Stimulated activated CD8-positive, alpha-beta memory T cell treated with anti-CD3 and anti-CD28 coated beads, Interleukin-7, amount 100 ng/mL, for 1 hour (primary cell): ENCODE measurements at places on chromosomes 7 and 10.

DNA sequence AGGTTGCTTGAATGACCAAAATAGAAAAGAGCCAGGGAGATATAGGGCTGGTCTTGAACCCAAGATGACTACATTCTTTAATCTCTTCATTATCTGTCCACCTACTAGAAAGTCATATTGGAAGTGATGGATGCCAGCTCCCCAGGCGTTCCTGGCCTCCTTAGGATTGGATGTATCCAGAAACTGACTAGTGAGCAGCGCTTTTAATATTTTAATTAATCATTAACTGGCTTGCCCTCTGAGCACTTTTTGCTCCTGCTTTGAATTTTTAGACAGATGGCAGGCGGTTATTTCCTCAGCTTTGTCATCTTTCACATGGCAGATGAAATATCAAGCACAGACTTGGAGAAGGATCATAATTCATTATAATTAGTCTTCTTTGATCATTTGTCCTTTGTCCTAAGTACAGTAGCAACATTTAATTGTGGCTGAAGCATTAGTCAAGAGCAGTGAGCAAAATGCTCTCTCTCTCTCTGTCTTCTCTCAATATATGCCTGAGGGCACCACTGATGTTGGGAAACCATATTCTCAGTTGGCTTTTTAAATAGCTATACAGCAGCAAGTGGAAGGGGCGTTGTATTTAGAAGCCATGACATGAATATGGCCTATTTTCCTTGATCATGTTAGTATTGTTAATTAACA, 588.0 kb downstream of the NRG3 start:
- no peak for DNase-seq

DNA sequence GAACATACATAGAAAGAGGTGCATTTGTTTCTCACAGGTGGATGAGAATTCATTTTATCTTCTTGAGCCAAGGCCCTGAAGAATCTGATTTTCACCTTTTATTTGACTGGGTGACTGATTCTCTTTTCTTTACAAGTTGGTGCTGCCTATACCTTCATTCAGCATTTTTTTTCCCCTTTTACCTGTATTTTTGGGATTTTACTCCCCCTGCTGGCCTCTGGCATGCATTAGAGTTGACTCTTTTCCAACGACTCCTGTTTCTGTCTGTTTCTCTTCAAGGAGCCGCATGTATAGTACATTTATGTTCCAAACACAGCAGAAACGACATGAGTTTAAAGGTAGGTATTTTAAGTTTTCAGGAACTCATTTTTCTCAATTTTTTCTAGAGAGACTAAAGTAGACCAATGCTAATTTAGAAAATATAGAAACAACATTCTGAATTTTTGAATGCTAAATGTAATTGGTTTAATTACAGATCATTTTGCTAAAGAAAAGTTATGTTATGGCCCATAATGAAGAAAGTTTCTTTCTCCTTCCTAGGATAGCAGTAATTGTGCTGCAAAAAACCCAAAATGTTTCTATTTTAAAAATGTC, 149.8 kb upstream of the HDAC9 start:
- no peak for DNase-seq

DNA sequence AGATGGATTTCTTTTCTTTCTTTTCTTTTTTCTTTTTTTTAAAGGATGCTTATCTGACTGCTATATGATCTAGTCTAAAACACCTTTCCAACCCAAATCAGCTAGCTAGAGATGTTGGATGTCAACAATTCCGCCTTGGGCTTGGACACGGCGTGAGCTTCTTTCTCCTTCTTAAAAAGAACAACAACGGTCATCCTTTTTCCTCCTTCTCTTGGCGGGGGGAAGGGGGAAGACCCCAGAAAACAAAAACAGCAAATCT, 1.0 kb downstream of the BEND7 start:
- DNase-seq, result no peak

- DNase-seq, result no peak
Measured at GRCh38 chr10:59227136-59227673, 50.8 kb downstream of the PHYHIPL start.

DNA sequence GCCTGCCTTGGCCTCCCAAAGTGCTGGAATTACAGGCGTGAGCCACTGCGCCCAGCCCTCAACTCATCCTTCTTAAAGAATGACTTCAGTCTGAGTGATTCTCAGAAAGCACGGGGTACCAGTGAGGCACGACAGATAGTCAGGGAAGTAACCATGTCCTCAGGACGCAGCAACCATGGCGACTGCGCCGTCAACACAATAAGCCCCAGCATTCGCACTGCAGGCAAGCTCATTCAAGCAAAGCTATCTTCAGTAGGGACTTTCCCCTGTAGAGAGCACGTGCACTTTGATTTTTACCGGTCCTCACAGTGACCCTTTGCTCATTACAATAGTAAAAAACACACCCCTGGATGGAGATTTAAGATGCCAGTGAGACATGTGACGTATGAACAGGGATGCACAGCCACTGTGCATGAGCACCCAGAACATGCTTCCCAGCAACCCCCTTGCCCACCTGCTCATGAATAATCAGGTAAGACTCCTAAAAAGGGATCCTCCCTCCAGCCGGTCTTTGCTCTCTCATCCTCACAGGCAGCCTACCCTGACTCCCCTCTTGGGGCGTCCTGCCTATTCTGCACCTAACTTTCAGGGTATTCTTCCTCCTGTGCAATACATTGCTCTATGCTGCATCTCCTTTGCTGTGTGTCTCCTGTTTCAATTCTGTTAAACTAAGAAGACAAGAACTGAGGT, 9.1 kb downstream of the WDR86 start:
- no peak for DNase-seq

DNA sequence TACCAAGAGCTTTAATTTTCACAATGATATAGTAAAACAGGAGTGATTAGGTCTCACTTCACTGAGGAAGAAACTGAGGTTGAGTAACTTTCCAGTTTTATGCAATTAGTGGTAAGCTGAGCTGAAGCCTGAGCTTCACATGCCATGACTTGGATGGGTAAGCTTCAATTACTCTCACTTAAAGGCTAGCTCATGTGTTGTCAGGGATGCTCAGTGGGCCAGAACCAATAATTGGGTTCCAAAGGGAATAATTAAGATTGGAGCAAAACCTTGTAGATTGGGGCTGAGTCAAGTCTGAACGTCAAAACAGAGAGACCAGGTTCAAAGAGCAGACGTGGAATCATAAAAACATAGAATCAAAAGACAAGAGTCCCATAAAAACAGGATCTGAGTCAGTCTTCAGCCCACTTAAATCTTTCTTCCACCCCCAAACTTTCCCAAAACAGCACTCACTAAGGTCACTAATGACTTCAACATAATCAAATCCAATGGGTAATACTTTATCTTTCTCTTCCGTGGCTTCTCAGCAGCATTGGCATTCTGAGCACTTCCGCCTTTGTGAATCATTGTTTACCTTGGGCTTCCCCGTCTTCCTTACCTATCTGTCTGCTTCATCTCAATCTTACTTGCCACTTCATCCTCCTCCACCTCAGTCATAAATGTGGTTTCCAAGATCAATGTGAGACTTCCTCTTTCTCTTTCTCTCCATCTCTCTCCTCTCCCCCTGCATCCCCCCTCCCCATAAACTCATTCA, 23.0 kb upstream of the EGFR start:
- no peak for DNase-seq

DNA sequence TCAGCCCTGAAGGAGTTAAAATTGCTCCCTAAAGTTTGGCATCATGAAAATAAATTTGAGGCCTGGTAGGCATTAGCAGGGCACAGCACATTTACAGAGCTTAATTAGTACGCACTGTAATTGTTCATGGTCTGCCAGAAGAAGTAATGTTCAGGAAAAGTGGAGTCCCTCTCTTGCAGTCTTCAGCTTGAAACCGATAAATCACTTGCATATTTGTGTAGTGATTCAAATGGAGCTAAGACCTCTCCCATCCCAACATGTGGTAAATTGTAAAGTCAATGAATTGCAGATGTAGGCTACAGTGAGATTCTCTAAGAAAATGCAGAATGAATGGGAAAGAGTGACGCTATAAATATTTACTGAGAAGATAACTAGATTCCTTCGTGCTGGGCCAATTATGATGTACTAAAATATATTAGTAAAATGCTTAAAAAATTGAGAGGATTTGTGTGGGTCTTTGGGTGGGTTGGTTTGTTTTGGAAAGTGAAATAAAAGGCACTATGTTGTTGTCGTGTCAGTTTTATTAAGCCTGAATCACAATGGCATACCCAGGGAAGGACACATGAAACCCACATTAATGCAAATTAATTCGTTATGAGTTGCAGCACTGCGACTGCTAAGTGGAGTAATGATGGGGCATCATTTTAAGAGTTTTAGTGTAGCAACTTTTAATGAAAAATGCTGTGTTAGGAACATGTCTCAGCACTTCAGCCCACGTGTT, 8.4 kb downstream of the TCF7L2 start:
- no peak for DNase-seq

GRCh38 chr10:6578251-6578771, 1.8 kb downstream of the PRKCQ start:
- no peak for DNase-seq

DNA sequence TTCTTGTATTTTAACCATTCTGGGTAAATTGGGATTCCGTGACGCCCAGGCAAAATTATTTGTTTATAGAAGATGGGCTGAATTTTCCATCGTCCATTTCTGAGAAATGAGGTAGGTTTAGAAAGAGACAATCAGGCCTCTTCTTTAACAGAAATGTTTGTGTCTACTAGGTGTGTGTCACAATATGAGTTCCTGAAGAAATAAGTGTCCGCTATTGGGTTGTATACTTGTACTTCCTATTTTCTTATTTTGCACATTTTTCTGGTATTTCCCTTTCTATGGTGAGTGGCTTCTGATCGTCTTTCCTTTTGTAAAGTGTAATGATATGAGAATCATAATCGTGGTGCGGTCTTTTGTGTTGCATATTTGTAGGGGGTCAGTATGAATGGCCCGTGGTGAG, 83.9 kb downstream of the TCF7L2 start:
- no peak for DNase-seq

GRCh38 chr7:155206318-155207020, 91.2 kb upstream of the INSIG1 start:
- peak; percentile 23 for DNase-seq

- no peak for DNase-seq
Measured at GRCh38 chr10:2972216-2972615, 95.1 kb upstream of the PFKP start.

GRCh38 chr7:28411876-28412662, at the start of gene CREB5:
Gene CREB5 (plus strand): TSS chr7:28412518. CDS start chr7:28412915, 397 bp downstream.
- no peak for DNase-seq

DNA sequence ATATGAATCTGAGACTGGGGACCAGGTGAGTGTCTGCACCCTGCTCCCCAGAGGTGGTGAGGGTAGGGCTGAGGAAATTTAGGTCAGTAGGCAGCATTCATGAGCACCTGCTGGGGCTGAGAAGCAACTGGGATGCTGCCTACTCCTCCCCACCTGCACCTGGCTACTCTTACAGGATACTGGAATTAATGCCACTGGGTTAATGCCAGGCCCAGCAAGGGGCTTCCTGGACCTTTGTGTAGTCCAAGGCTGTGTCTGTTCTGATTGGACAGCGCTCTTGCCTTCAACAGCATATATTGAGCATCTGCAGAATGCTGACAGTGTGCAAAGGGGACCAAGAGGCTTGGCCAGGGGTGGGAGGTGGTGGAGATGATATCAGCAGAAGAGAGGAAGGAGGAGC, 32.1 kb downstream of the ADCYAP1R1 start:
- no peak for DNase-seq

DNA sequence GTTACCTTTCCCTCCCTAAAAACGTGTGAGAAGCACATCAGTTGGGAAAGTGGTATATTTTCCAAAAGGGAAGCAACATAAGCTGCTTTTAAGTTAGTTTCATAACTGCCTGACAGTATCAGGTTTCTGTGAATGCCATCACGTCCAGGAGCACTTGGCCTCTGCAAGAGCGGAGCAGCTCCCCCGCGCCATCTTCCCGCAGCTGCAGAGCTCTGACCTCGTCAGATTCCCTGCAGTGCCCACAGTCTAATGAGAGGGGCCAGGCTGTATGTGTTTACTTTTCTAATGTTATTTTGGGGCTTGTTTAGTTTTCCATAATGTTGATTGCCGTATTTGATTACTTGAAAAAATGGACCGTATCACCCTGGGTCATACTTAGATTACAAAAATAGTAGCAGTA, 74.2 kb downstream of the MGMT start:
- DNase-seq, result no peak
